ENCODE measurements at places on chromosomes 1 and 21. TPM values are rescaled to one million over a fixed set of nuclear protein-coding genes. Genes with fewer than 3 reads are reported as not detected.

The HHAT gene
- 3.4 TPM for total RNA-seq

The LCE1A gene
- total RNA-seq = not detected

The SLC37A1 gene
- total RNA-seq = not detected

The GSTM5 gene
- total RNA-seq = 4.7 TPM

The NME7 gene
- total RNA-seq = 15.8 TPM

The ZNF593OS gene
- not detected for total RNA-seq

The PRDM2 gene
- total RNA-seq = 23.3 TPM

The PIK3R3 gene
- 5.5 TPM for total RNA-seq

The SPOCD1 gene
- total RNA-seq = 36.2 TPM

The ALDH4A1 gene
- 20.6 TPM for total RNA-seq

The IL19 gene
- not detected for total RNA-seq

The SHISAL2A gene
- not detected for total RNA-seq

The VASH2 gene
- not detected for total RNA-seq

The RTCA gene
- 55.9 TPM for total RNA-seq

The AMY1B gene
- not detected for total RNA-seq

The OPTC gene
- total RNA-seq = not detected

The RNF115 gene
- 18.8 TPM for total RNA-seq

The FALEC gene
- total RNA-seq = not detected

The RGS4 gene
- 51.1 TPM for total RNA-seq

The EXOC8 gene
- 14.8 TPM for total RNA-seq

The ELF3 gene
- total RNA-seq = 0.09 TPM

The MTMR11 gene
- total RNA-seq = 8.5 TPM

The MARK1 gene
- not detected for total RNA-seq

The RASSF5 gene
- 1.0 TPM for total RNA-seq

The RSPH1 gene
- not detected for total RNA-seq

The RNF186 gene
- total RNA-seq = not detected

The CFHR1 gene
- not detected for total RNA-seq

The CFH gene
- total RNA-seq = 23.2 TPM

The COA7 gene
- 20.9 TPM for total RNA-seq

The PLD5 gene
- not detected for total RNA-seq

The UQCRHL gene
- 1.4 TPM for total RNA-seq

The OR2AK2 gene
- not detected for total RNA-seq

The PCBP3 gene
- not detected for total RNA-seq

The CD5L gene
- not detected for total RNA-seq

The OR2T29 gene
- not detected for total RNA-seq

The RCSD1 gene
- not detected for total RNA-seq

The TLR5 gene
- total RNA-seq = not detected

The COL8A2 gene
- total RNA-seq = 5.7 TPM

The SLC2A5 gene
- total RNA-seq = 0.45 TPM

The SH2D2A gene
- total RNA-seq = not detected

The PGLYRP3 gene
- total RNA-seq = not detected

The TMEM240 gene
- total RNA-seq = 4.5 TPM

Measured in HFFc6 (cell line).